Stimulated activated CD8-positive, alpha-beta memory T cell treated with anti-CD3 and anti-CD28 coated beads, Interleukin-4, amount 100 ng/mL, for 4 hours (primary cell): ENCODE measurements at places on chromosomes 6 and 20.

GRCh38 chr20:51404297-51405060, 138.0 kb downstream of the NFATC2 start:
- peak; percentile 76 for DNase-seq

DNA sequence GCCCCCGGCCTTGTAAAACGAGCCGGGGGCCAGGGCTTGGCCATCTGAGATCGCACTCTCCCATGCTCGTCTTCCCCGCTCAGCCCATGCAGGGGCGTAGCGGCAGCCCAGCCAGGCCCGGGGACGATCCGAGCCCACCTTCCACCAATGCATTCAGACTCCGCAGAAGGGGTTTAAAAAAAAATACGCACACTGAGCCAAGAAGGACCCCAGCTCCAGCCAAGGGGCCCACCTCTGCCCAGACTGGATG, 320 bp downstream of the GSTA4 start:
- DNase-seq = no peak

GRCh38 chr6:170440437-170440836, 112.7 kb downstream of the PSMB1 start:
- DNase-seq = no peak

GRCh38 chr20:47872341-47872740, 87.1 kb upstream of the SULF2 start:
- no peak for DNase-seq

- DNase-seq = no peak
Observed at GRCh38 chr6:10746915-10747250, 722 bp upstream of the TMEM14B start.

GRCh38 chr6:33008944-33009861, at the start of gene HLA-DOA:
HLA-DOA (minus strand) TSS chr6:33009591.
- DNase-seq = no peak

DNA sequence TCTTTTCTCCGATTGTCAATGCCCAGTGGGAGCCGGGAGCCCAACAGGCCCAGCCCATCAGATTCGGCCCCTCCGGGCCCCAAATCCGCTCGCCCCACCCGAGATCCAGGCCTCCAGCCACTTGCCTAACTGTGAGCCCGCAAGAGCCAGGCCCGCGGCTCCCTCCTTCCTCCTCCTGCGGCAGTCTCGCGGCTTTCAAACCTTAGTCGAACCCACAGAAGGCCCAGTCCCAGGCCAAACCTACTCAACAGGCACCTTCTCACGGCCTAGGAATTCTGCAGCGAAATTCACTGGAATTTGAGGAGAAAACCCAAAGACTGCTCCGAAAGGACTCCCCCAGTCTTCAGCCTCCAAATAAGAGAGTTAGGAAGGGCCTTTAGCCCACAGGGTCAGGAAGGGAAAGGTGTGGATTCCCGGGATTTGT, 2.8 kb upstream of the TFAP2A start:
- DNase-seq = no peak

GRCh38 chr6:43738877-43739641, 31.0 kb upstream of the VEGFA start:
- DNase-seq = no peak

DNA sequence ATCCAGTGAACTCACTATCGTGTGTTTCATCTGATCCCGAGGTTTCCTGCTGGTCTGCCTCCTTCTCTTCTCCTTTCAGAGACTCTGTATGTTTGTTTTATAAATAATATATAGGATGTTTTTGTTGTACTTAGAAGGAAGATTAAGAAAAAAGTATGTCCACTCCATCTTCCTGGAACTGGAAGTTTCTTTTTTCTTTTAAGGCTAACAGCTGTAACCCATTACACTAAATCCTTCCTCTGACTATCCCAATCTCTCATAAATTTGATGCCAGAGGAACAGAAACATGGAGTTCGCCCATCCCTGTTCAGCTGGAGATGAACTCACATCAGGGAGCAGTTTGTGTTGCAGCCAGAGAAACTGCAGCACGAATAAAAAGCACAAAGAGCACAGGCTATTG, 20.7 kb downstream of the RIPK1 start:
- no peak for DNase-seq

DNA sequence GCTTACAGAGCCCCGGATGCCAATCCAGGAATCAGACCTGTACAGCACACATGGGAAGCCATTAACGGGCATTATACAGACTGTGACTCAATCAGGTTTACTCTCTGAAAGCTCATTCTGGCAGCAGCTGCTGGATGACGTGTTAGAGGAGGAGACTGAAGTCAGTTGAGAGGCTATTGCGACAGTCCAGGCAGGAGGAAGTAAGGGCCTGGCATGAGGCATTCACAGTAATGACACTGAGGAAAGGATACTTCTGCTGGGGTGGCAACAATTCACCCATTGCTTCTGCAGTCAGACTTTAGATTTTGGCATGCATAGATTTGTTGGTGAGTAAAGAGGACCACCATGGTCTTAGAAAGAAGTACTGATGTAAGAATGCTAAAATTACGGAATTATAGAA, 151.0 kb upstream of the HEY2 start:
- DNase-seq = no peak

DNA sequence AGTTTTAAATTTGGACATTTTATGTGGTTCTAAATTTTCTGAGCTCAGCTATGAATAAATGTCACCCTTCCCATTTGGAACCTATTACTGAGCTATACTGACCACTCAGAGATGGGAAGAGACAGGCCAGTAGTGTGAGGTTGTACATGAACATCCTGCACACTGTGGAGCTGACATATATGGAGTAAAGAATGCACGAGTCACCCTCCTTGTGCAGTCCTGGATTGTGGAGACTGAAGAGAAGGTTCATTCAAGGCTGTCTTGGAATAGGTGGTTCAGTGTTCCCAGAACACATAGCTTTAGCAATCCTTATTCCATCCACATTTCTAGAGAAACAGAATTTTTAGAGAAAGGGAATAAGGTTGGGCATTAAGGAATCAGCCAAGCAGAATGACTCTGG, 50.3 kb upstream of the OGFRL1 start:
- no peak for DNase-seq

GRCh38 chr6:32460528-32460927, 20.8 kb downstream of the HLA-DRA start:
- no peak for DNase-seq

DNA sequence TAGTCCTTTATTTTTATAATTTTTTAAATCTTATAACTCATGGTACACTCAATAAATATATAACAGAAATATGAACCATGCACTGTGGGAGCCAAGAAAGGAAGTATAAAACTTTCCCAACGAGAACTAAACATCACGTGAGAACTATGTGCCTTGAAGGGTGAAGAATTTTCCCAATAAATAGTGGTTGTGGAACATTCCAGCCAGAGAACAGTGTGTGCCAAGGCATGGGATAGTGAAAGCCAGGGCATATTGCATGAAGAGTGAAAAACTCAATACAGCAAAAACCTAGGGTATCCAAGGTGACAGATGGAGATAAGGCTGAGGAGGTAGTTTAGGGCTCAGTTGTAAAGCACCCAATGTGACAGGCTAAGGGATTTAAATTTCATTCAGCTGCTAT, 86.1 kb downstream of the SIM1 start:
- DNase-seq = no peak

DNA sequence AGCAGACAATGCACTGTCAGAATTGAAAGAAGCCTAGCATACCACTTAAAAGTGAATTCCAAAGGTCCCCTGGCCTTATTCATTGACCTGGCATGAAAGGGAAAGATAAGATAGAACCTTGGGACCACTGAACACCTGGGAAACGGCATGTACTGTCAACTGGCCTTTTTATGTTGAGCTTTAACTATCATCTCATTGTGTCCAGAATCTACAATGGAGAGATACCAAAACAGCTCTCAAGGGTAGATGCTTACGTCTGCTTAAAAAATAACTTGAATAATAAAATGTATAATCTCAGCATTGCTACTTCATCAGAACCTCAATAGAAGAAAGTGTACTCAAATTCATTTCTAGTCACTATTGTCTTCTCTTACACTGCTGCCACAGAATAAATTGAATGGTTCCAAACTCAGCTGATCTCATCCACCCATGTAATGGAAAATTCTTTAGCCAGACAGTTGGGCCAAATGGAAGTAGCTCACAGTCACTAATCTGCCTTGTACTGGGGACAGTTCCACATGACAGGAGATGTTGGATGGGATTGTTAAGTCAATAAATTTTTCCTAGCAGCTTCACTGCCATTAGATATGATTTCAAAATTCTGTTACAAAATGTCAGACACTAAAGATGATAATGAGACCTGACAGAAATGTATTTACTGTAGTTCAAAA, 93.8 kb downstream of the MLIP start:
- no peak for DNase-seq

DNA sequence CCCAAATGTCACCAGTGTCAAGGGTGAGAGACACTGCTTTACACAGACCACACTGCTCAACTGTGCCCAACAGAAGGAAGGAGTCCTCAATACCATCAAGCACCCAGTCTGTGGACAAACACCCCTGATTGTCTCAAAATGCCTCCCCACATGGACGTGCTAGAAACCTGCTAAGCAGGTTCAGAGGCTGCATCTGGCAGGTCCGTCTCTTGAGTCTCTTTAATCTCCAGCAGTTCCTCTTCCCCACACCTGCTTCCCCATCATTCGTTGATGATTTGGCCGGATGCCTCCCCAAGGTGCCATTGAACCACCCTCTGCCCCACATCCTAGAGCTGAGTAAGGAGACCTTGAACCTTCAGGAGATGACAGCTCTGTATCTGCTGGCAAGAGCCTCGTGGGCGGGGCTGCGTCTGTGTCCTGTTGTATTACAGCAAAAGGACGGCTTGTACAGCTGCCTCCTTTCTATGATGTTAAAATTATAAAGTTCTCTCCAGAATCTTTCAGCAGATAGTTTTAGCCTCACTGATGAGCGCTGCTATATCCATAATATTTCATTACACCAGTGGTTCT, 179.2 kb downstream of the PREX1 start:
- DNase-seq = no peak

- DNase-seq = no peak
Observed at GRCh38 chr20:45117581-45117980, 2.6 kb upstream of the WFDC5 start.

- no peak for DNase-seq
Observed at GRCh38 chr20:49989234-49990065, 6.7 kb downstream of the SNAI1 start.

GRCh38 chr20:38434770-38435554, at the start of gene SNHG17:
SNHG17 (minus strand) TSS chr20:38435328.
- peak; percentile 75 for DNase-seq

DNA sequence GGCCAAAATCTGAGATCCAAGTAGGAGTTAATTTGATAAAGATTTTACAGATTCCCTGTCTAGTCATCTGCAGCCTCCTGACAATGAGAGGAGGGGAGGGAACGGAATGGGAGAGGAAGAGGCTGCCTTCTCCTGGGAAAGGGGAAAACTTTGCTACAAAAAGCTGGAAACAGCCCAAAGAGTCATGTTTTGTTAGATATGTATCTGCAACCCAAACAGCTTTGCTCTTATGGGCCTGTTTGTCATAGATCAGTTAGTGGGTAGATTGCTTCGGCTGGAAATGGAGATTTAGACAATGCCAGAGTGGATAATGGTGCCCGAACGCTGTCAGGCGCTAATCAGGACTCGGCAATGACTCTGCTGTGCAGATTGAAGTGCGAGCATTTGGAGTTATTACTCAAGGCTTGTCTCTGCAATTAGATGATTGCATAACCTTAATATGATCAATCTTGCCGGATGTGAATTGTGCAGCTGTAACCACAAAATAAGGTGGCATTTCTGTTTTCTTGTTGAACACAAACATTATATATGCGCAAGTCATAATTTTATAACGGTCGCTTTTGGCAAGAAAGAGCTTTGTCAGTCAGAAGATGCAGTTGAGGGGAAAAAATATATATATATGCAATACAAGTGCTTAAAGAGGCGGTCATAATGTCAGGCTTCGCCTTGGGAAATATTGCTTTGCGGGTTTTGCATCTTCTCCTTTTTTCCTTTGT, 92.4 kb upstream of the MAFB start:
- DNase-seq = no peak

- DNase-seq = no peak
Observed at GRCh38 chr6:118743746-118744145, 92.4 kb upstream of the CEP85L start.

DNA sequence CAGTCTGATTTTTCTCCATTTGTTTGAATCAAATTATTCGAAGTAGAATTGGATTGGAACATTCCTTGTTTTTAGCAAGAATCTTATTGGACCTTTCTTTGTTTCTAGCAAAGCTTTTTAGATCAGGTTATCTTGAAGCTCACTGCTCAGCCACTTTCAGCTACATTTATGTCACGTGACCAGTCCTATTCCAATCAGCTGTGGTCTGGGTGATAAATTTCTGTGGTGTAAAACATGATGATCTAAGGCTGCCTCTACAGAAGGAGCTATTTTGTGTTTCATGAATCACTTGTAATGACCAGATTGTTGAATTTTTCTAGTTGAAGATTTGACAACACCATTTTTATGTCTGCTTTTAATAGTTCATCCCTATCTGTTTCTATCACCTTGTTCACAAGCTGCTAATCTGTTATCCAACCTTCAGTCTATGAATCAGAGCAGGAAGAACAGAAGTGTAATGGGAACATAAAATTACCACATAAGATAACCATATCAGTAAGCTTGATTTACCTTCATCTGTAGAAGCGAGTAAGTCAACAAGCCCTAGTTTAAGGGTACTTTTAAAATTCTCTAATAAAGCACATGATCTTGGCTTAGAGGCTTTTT, 101.0 kb upstream of the MAP3K7 start:
- DNase-seq = no peak

DNA sequence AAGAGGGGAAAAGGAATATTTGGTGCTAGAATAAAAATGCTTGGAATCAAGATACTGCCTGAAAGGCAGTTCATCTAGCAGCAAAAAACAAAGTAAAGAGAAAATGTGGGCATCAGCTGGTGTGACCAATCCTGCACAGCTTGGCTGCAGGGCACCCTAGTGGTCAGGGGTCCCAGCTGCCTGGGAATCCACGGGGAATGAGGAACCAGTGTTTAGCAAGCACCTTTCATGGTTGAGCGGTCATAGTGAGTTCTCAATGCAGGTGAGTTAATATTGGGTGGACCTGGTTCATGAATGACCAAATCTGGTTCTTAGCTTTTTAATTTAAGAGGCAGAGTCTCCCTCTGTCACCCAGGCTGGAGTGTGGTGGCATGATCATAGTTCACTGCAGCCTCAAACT, 53.3 kb downstream of the CAP2 start:
- no peak for DNase-seq

DNA sequence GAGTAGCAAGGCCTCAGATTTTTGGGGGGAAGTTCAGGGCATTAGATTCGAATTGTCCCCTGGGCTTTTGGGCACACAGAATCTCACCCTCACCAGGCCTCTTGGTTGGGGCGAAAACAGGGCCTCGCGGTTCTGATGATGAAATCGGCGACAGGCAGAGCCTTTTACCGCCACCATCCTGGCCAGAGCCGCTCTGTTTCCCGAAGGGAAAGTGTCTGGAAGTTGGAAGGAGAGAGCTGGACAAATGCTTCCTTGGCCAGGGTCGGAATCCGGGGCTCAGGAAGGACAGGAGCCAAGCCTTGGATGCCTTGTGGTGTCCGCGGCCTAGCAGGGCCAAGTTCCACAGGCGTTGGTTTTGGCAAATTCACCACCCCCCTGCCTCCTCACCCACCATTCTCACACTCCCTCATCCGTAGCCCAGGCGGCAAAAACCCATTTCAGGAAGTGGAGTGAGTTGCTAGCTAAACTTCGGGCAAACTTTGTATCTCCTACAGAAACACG, 3.5 kb upstream of the TFAP2A start:
- no peak for DNase-seq

- DNase-seq = no peak
Observed at GRCh38 chr20:57574954-57575353, 14.0 kb downstream of the PCK1 start.
